NAMALWA (cell line): ENCODE measurements at places on chromosomes 16 and 17.

DNA sequence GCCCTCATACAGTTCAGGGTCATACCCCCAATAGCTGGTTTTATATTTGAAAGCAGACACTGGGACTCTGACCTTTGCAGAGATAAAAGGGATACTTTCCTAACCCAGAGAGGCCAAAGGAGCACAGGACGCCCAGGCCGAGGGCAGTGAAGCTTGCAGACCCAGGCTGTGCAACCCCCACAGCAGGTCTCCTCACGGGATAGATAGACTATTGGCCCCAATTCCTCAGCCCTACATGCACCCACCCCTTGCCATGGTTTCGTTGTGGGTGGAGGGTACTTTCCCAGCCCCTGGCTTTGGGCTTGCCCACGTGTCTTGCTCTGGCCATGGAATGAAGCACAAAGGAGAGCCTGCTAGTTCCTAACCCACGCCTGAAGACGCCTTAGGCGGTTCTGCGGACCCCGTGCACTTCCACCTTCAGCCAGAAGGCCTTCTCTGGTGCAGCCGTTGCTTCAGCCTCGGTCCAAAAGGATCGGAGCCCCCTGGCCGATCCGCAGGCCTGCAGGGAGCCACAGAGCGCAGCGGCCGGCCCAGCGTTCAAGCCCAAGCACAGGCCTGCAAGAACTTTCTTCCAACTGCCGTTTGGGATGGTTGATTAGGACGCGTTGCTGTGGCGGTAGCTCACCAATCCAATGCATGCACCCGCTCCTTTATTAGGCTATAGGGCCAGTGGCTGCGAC, 9.8 kb upstream of the BRCA1 start:
- DNase-seq: no peak

- DNase-seq: no peak
Measured at GRCh38 chr17:66549731-66550207, 247.4 kb downstream of the PRKCA start.

DNA sequence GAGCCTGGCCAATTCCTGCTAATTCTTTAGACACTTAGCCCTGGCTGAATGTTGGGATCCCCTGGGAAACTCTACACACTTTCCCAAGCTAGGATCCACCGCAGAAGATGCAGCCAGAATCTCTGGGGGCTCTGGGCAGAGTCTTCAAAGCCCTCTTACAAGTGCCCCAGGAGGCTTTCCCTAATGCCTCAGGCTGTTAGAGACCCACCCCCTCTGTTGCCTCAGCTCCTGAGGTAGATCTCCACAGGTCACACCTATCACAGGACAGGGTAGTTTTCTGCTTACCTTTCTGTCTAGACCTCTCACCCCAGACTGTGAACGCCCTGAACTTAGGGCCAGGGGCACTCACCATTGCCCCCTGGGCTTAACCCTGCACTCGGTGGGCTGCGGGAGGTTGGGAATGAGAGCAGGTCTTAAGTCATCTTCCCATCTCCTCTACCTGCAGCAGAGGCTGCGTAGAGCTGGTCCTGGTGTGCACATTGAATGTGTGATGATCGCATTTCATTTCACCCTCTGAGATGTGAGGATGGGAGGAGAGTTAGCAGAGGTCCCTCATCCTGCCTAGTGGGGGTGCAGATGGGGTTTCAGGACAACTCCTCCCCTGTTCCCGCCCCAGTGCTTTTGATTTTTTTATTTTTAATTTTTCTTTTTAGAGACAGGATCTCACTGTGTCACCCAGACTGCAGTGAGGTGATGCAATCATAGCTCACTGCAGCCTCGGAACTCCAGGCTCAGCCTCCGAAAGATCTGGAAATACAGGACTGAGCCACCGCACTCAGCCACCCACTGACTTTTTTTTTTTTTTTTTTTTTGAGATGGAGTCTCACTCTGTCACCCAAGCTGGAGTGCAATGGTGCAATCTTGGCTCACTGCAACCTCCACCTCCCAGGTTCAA, 89.0 kb upstream of the LHX1 start:
- no peak for DNase-seq

- no peak for DNase-seq
Measured at GRCh38 chr17:73983621-73984400, 219.7 kb upstream of the RPL38 start.
